ENCODE measurements at places on chromosomes 16 and 17.
A peak's percentile ranks its signal among the peaks of the same experiment; 100 is the strongest.

DNA sequence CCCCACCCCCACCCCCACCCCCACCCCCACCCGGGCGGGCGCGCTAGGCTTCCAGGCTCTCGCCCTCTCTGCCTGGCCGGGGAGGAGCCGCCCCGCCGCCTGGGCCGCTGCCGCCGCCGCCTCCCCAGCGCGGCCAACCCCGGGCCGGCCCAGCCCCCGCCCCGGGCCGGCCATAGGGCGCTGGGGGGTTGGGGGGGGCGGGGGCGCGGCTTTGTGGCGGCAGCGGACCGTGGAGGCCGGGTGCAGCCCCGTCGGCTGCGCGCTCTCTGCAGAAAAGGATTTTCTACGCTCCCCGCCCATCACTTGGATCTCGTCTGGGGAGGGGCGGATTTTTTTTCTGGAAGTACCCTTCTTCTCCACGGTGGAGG lies 230.9 kb downstream of the MRTFB start:
- DNase-seq = peak; percentile 52

DNA sequence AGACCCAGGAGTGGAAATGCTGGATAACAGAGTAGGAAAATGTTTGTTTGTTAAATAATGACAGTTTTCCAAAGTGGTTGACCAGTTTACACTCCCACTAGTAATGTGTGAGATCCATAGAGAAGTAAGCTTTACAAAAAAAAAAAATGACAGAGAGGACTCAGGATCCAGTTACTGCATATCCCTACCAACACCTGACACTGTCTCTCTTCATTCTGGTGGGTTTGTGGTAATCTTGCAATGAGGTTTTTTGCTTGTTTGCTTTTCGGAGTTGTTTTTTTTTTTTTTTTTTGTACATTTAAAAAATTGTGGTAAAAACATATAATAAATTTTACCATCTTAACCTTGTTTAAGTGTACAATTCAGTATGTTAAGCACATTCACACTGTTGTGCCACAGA lies 23.6 kb upstream of the HOXB9 start:
- no peak for DNase-seq

GRCh38 chr16:85602402-85603202 lies 10.5 kb upstream of the GSE1 start:
- no peak for DNase-seq

DNA sequence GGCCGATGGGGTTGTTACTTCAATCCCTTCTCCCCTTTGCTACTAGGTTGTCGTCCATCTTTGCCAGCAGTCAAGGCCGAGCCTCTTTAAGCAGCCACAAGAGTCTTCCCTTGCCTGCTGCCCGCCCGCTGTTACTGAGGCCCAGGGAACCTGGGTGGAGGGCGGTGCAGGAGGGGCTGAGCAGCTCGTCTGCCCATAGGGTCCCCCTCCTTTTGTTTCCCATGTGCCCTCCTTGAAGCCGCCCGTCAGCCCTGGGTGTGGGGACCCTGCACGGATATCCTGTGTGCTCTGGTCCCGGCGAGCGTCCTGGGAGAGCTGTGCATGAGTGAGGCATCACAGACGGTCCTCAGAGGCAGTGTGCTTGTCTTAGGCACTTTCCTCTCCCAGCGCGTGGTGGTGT lies 37.9 kb upstream of the CAPN15 start:
- no peak for DNase-seq

- no peak for DNase-seq
Measured at GRCh38 chr17:81414756-81415516, 19.7 kb downstream of the BAHCC1 start.

DNA sequence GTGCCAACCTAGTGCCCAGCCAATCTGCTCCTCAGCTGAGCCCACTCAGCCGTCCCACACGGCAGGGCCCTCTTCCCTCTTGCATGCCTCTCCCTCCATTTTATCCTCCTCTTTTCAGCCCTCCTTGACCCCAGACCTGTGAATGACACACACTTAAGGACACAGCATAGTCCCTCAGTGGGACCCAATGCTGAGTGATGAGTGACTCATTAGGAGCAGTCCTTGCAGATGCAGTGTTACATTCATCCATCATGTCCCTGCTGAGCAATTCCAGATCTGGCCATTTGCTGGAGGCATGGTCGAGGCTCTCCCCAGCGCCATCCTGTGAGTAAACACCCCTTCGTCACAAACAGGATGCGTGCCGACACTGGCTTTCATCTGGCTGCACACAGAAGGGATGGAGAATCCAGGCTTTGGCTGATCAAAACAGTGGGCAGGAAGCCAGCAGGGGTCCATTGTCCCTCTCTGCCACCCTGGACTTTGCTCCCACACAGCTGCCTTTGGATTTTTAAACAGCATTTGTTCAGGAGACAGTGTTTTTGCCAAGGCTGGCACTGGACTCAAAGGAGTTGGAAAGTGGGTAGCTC lies 122.6 kb downstream of the AXIN2 start:
- no peak for DNase-seq

DNA sequence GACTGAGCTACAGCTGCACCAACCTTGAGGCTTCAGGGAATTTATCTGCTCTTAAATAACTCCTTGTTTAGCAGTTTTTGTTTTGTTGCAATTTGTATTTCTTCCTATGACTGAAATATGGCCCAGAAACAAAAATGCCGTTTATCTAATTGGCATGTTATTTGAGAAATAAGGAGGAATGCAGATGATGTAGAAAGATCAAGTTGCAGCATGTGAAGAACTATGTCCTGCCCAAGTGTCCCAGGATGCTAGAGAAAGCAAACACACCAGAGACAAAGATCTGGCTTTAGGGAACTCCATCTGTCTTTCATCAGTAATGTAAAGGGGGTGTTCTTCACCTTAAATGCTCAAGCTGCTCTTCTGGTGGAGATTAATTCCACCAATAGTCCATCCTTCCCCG lies 29.7 kb downstream of the USP31 start:
- DNase-seq = no peak

DNA sequence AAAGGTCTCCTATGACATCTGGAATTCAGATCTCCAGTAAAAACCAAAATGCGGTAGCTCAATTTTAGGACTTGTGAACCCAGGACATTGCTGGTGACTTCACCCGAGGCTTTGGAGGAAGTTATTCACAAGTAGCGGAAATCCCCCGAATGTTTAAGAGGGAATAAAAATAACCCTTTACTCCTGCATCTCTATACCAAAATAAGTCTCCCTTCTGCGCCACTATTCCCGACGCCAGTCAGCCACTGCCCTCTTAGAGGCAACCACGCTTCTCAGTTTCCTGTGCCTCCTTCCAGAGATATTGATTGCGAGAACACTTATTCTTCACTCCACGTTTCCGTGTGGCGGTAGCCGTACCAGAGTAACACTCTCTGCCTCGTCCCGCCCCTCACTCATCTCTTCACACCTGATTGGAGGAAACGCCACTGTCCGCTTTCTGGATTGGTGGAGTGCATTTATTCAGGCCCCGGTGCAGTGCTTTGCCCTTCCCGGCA lies 27.4 kb downstream of the EMP2 start:
- DNase-seq = no peak

DNA sequence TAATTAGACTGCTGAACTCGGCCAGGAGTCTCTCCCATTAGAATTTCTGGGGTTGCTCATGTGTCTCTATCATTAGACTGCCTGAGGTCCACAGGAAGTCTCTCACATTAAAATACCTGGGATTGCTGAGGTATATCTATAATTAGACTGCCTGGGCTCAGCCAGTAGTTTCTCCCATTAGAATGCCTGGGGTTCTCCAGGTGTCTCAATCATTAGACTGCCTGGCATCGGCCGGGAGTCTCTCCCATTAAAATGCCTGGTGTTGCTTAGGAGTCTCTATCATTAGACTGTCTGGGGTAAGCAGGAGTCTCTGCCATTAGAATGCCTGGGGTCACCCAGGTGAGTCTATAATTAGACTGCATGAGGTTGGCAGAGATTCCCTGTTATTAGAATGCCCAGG lies 2233.4 kb downstream of the TP53TG3F start:
- no peak for DNase-seq

DNA sequence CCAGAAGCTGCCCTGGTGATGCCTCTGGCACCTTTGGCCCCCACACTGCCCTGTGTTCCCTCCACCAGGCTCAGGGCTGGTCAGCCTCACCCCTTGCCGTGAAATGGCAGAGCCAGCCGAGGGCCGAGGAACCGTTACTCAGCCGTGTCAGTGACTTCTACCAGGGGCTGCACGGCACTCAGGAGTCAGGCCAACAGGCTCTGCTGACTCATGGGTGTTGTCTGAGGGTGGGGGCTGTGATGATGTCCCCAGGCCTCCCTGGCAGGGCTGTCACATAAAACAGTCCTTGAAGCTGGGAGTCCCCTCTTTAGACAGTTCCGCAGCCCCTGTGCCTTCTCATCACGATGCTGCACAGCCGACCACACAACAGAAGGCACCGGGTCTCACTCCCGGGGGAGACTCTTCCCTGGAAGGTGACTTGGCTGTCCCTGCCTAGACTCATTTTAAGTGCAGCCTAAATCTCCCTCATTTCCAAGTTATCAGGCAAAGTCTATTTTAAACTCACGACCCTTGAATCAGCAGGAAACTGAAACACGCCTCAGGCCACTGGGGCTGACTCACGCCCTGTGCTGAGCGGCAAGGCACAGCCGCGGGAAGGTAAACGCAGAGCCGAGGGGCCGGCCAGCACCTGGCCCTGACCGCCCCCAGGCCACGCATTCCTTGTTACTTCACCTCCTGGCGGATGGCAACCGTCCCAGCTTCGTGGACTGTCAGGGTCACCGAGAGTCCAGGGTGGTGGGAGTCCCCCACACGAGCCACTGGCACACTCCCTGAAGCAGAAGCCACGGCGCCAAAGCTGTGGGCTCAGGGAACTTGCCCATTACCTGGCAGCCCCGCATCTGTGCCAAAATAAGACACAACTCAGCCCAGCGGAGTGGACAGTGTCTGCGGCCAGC lies 102.6 kb downstream of the ZNF778 start:
- DNase-seq = no peak

GRCh38 chr17:68033636-68034451 lies 1.7 kb upstream of the KPNA2 start:
- DNase-seq = no peak

DNA sequence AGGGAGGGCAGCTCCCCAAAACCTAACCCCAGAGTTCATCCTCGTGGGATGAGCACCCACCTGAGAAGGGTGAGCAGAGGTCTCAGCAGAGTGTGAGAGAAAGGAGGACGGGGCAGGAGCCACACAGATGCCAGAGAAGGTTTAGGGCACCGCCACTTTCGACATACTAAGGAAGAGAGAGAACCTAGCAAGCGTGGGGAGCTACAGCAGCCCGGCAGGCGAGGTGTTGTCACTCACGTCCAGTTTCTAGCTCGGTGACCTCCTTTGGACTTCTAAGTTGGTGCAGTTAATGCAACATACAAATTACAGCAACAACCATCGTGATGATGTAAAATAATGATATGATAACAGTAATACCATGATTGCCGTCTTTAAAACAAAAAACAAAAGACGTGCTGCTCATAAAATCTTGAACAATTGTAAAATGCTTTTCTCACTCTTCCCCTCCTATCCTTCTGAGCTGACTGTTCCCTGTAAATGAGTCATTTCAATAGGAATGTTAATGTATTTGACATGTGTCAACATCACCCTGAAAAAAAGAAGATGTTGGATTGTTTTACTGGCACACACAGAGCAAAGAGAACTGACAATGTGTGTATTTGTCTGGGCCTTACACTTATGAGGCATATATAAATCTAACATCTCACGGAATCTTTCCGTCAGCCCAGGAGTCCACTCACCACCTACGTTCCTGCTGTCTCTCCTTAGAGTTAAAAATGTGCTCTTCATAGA lies 158.2 kb upstream of the MAF start:
- no peak for DNase-seq

- DNase-seq = no peak
Measured at GRCh38 chr16:59758848-59759247, 1024.7 kb upstream of the GOT2 start.

DNA sequence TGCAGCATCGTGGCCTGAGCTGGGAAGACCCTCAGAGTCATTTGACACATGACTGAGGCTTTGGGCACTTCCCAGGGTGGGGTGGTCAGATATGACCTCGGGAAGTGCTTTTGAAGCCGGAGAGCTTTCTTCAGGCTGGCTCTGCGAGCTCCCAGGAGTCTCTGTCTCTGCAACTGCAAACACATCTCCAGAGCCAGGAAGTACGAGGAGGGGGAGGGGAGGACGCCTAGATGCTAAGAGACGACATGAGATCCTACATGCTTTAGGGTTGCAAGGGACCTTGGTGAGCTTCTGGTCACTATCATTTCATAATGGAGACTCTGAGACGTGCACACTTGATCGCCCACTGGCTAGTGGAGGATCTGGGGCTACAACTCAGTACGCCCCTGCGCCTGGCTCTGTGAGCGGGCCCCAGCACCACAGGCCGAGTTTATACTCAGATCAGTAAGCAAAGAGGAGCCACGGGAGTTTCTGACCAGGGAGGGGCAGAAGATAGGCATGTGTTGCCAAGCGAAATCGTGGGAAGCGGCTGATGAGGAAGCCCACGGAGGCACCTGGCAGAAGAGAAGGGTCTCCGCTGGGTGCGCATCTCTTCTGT lies 527 bp upstream of the MGAT5B start:
- DNase-seq = no peak

GRCh38 chr16:72129976-72130656 lies 36.5 kb downstream of the DHX38 start:
- no peak for DNase-seq

DNA sequence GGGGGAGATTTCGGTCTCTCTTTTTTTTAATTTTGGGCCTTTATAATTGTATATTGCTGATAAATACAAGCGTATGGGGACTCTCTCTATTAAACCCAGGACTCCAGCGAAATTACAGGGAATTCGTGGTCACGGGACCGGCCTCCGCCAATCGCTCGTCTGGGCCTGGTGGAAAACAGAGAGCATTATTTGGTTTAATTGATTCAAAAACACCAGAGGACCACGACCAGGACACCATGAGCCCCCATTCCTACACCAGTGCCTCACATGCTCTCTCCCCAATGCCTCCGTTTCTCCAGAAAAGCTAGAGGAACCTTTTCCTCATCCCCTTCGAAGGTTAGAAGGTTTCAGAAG lies at the start of gene HOXB2:
TSS of gene HOXB2 (minus strand) at position 88 of the 354 bp plus-strand sequence. CDS start 198 bp downstream, outside the sequence.
- no peak for DNase-seq

DNA sequence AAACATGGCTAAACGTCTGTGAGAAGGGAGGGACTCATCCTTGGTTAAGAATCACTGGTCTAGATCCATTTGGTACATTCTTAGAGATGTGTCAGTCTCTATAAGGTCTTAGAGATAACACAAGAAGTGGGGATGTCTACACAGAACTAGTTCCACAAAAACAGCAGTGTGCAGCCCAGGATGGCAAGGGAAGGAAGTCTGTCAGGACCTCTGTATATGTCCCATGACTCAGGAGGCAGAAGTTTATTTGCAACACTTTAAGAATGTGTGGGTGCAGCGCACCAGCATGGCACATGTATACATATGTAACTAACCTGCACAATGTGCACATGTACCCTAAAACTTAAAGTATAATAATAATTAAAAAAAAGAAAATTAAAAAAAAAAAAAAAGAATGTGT lies 548.5 kb upstream of the SOX9 start:
- no peak for DNase-seq

- no peak for DNase-seq
Measured at GRCh38 chr17:34114174-34114573, 140.9 kb upstream of the CCL2 start.

DNA sequence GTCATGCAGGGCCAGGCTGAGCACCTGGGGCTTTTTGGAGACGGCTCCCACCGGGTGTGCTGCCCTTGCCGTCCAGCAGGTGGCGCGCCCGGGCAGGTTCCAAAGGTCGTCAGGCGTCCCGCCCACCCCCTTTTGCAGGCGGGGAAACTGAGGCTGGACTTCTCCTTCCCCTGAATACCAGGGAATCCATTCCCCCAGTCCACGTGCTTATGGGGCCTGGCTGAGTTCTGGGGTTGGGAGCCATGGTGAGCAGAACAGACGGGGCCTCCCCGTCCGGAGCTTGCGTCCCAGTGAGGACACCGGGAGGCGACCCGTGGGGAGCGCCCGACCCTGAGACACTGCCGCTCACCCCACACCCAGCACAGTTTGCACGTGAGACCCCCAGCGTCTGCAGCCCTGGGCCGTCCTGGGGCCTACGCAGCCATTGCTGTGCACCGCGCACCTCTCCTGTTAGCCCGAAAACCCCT lies 51.8 kb upstream of the JPH3 start:
- peak; percentile 8 for DNase-seq
